ENCODE measurements at places on chromosomes 13 and 19.
A peak's percentile ranks its signal among the peaks of the same experiment; 100 is the strongest.

DNA sequence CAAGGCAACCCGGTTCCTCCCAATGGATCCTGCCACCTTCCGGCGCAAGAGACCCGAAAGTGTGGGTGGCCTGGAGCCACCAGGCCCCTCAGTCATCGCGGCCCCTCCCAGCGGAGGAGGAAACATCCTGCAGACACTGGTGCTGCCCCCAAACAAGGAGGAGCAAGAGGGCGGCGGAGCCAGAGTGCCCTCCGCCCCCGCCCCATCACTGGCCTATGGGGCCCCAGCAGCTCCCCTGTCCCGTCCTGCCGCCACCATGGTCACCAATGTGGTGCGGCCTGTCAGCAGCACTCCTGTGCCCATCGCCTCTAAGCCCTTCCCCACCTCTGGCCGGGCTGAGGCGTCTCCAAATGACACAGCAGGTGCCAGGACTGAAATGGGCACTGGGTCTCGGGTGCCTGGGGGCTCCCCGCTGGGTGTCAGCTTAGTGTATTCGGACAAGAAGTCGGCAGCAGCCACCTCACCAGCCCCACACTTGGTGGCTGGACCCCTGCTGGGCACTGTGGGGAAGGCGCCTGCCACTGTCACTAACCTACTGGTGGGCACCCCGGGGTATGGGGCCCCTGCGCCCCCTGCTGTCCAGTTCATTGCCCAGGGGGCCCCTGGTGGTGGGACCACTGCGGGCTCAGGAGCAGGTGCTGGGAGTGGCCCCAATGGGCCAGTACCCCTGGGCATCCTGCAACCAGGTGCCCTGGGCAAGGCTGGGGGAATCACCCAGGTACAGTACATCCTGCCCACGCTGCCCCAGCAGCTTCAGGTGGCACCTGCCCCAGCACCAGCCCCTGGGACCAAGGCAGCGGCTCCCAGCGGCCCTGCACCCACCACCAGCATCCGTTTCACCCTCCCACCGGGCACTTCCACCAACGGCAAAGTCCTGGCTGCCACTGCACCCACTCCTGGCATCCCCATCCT, 11.2 kb upstream of the PRR19 start:
- peak; percentile 63 for DNase-seq

- no peak for DNase-seq
Observed at GRCh38 chr13:77979721-77980385, 61.2 kb upstream of the EDNRB start.

- DNase-seq, result no peak
Observed at GRCh38 chr19:54480051-54480450, 7.0 kb upstream of the CDC42EP5 start.

- peak; percentile 74 for DNase-seq
Observed at GRCh38 chr13:51286135-51287002, 53.1 kb upstream of the SERPINE3 start.

- peak; percentile 55 for DNase-seq
Observed at GRCh38 chr13:99442273-99442895, 58.9 kb upstream of the TM9SF2 start.

DNA sequence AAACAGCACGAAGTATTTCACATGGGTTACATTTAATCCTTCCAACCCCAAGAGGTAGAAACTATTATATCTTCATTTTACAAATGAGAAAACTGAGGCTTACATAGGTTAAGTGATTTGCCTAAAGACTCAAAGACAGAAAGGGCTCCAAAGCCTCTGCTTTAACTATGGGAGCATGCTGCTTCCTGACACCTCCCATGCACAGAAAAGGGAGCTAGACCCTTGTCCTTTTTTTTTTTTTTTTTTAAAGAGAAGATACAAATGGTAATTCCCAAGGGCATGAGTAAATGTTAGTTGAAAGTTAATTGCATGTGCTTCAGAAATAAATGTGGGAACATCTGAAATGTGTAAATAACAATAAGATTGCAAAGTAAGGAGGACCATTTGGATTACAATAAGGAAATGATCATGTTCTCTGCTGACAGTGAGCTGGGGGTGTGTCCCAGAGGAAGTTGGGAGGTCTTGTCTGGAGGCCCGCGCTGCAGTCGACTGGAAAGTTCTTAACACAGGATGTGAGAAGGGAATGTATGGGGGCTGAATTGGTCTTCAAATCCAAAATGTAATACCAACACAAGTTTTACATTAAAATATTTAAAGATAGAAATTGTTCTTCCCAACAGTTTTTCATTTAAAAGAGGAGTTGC, 500.3 kb downstream of the KLF12 start:
- DNase-seq, result no peak

DNA sequence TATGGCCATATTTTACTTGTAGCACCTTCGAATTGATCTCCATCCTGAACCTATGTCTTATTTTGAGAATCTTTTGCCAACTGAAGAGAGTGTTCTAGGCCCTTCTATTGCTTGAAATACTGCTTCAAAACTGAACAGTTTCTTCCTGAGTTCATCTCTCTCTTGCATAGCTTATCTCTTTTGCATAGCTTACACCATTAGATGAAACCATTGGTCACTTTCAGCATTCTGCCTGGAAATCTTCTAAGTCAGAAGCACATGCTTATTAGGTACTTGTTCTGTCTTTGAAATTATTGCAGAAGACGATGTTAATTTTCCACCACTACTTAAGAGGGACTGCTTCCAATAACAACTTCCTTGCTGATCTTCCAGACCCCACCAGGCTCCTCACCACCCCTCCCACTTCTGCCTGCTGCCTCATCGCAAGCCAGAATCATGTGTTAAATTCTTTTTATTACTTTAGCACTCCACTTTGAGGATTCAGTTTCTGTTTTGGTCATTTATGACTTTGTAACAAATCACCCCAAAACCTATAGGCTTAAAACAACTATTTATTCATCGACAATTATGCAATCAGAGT, 122.4 kb upstream of the MAB21L1 start:
- no peak for DNase-seq

DNA sequence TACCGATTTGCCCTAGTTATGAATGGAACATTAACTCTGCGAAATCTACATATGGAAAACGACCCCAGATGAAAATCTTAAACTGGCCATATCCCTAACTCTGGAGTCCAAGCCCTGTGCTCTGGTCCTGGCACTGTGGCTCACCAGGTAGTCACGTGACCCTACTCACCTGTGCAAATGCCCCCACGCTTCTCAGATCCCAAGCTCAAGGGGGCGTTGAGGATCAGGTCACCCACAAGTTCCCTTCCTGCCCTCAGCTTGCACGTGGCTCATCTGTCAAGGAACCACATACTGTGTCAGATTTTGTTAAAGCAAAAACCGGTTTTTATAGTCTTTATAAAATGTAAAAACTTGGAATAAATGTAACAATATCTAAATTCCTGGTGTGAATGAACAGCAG, 324.0 kb downstream of the SHISA2 start:
- no peak for DNase-seq

DNA sequence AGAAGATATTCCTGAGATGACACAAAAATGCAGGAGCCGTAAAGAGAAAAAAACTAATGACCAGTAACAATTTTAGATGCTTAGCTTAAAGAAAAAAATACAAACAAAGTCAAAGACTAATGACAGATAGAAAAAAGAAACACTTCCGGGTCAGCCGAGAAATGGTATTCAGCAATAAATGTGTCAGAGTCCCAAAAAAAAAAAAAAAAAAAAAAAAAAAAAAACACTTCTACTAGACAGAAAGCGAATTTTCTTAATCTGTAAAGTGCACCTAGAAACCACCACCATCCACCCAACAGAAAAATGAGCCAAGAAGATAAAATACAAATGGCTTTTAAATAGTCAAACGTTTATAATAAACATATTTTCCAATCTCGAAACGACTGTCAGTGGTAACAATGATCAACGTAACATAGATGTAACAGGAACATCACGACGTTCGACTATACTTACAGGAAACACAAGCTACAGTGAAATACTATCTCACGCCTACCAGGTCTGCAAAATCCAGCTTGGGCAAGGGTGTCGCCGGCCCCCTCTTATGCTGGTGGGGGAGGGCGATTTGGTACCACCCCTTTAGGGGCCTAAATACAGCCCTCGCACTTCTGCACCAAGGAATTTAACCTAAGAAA, 10.6 kb downstream of the ABHD17A start:
- no peak for DNase-seq

- no peak for DNase-seq
Observed at GRCh38 chr13:95546919-95547318, 5.6 kb upstream of the CLDN10 start.

DNA sequence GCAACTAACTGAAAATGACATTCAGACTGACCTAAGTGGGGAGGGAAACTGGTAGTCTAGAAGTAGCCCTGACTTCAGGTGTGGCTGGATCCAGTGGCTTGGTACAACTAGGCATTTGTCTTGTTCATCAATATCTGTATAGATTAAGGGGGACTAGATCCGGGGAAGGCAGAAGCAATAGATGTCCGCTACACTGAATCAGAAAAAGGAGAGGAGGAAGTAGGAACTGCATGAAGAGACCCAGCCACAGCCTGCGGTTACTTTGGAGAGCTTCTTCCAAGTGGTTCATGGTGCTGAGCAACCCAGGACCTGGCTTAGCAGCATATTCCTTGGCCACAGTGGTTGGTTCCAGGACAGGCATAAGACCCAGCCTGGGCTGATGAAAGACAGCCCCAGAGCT, 9.9 kb upstream of the PRODH2 start:
- DNase-seq, result no peak

DNA sequence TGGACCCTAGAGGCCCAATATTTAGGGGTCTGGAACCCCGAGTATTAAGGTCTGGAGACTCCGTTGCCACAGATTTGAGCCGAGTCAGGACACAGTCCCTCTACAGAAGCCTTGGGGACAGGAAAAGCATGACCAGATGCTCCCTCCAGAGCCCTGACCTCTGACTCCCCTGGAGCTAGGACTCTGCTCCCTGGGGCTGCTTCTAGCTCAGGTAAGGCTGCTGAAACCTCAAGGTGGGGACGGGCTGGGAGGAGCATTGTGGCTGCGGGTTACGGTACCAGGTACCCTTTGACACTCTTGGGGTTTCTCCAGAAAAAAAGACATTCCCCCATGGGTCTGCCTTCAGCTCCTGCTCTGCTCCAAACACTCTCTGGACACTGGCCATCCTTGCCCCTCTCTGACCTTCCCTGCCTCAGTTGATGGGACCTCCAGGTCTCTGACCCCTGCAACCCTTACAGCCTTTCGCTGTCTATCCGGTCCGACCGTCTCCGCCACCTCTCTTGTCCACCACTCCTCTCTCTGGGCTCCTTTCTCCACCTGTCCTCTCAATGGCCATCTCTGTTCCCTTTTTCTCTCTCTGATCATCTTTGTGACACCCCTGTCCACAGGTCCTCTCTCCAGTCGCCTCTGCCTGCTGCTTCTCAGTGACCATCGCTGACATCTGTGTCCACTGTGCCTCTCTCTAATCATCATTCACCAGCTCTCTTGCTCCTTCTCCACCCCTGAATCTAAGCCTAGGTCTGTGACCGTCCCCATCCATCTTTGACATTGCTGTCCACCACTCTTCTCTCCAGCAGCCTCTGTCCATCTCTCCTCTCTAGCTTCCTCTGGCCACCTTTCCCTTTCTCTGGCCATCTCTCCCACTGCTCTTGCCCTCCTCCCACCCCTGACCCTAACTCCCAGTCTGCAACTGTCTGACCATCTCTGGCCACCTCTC, 1.4 kb downstream of the LRFN3 start:
- no peak for DNase-seq

GRCh38 chr13:81051873-81052272, 710.9 kb upstream of the SPRY2 start:
- DNase-seq, result no peak

DNA sequence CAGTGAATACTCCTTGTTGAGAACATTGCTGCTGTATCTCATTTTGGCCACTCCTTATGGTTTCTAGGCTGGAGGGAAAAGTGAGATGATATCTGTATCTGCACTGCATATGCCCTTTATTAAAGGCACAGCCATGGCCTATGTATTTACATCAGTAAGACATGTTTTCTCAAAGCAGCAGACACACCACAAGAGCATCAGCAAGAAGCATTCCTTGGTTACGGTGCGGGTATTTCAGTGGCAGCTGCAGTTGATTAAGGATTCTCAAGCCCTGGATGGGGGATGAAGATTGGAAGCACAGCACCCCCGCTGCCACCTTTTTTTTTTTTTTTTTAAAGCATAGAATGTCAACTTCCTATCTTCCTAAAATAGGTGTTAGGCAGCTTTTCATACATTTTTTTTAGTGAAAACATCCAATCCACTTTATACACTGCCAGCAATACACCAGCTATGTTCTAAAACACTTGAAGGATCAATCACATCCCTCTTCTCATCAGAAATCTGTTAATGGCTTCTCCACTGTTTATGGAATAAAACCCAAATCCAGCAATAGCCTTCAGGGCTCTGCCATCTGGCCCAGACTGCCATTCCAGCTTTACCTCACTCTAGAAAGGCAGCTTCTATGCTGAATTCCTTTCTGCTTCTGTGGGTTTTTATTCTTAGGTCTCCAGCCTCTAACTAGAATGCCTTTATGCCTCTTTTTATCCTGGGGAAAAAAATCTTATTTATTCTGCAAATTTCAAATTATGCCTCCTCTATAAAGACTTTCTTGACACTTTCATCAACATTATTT, 331.0 kb downstream of the DNAJC15 start:
- no peak for DNase-seq

- DNase-seq, result no peak
Observed at GRCh38 chr13:60230593-60230992, 66.9 kb upstream of the DIAPH3 start.

DNA sequence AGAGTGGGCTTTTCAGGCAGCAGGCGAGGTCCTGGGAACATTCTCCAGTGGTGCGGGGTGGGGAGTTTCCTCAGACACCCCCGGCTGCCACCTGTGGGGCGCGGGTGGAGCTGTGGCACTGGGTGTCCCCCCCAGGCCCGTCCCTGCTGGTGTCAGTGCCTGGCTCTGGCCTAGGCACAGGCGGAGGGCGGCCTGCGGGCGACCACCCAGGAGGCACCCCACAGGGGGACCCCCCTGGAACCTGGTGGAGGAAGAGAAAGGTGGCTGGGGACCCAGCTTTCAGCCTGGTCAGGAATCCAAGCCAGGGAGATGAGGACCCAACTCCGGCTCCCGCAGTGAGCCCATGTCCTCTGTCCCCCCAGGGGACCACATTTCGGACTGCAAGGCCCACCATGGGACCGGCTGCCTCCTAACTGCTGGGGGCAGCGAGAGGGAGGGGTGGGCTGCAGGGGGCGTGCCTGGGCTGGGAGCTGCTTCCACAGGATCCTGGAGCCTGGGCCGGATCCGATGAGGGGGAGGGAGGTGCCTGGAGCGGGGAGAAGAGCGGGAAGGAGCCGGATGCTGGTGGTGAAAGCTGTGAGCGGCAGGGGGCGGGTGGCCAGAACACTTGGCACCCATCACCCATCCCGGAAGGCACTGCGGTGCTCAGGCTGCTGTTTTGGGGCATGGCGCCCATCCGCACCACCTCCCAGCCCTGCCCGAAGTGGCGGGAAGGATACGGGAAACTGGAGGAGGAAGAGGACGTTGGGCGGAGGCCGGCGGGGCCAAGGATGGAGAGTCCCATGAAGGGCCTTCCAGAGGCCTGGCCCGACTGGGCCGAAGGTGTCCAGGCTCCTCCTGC, 5.5 kb upstream of the CTXN1 start:
- no peak for DNase-seq

GRCh38 chr13:21012841-21013681, 48.3 kb downstream of the LATS2 start:
- DNase-seq, result no peak

GRCh38 chr13:57675526-57675925, 44.0 kb downstream of the PCDH17 start:
- no peak for DNase-seq

Measured in activated naive CD4-positive, alpha-beta T cell treated with Interleukin-2 at 50 U/mL for 16 hours (primary cell).